ENCODE measurements at places on chromosomes 6 and 20.

GRCh38 chr6:18209539-18210197 lies 54.4 kb downstream of the KDM1B start:
- no peak for DNase-seq

DNA sequence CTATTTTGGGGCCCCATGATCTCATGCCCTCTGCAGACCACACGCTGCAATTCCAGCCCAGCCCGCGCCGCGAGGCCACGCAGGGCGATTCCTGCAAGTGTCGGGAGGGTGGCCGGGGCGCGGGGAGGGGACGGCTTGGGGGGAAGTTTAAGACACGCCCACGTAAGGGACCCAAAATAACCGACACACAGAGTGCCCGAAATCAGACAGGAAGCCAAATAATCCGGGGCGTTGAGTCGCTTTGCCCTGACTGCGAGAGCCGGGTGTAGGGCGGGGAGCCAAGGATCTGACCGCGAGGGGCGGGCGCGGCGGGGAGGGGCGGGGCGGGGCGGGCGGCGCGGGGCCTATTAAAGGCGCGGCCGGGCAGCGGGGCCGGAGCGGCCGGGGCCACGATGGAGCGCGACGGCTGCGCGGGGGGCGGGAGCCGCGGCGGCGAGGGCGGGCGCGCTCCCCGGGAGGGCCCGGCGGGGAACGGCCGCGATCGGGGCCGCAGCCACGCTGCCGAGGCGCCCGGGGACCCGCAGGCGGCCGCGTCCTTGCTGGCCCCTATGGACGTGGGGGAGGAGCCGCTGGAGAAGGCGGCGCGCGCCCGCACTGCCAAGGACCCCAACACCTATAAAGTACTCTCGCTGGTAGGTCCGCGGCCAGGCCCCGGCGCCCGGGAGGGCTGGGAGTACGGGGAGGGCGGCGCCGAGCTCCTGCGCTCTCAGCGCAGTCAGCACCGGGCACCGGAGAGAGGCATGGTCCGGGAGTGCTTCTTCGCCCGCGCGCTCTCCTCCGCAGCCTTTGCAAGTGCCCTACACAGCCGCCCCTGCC lies at the start of gene ENPP1:
TSS of gene ENPP1 (plus strand) at position 377 of the 816 bp plus-strand sequence. CDS start at position 393, 16 bp downstream.
- peak; percentile 39 for DNase-seq

DNA sequence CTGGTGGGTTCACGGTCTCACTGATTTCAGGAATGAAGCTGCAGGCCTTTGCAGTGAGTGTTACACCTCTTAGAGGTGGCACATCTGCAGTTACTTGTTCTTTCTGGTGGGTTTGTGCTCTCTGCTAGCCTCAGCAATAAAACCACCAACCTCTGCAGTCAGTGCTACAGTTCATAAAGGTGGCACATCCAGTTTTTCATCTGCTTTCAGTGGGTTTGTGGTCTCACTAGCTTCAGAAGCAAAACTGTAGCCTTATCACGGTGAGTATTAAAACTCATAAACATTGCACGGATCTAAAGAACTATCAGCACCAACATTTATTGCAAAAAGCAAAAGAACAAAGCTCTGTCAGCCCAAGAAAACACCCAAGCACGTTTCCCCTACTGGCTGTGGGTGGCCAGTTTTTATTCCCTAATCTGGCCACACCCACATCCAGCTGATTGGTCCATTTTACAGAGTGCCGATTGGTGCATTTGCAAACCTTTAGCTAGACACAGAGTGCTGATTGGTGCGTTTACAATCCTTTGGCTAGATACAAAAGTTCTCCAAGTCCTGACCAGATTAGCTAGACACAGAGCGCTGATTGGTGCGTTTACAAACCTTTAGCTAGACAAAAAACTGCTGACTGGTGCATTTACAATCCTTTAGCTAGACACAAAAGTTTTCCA lies 3.4 kb upstream of the TMEM14C start:
- DNase-seq: no peak

DNA sequence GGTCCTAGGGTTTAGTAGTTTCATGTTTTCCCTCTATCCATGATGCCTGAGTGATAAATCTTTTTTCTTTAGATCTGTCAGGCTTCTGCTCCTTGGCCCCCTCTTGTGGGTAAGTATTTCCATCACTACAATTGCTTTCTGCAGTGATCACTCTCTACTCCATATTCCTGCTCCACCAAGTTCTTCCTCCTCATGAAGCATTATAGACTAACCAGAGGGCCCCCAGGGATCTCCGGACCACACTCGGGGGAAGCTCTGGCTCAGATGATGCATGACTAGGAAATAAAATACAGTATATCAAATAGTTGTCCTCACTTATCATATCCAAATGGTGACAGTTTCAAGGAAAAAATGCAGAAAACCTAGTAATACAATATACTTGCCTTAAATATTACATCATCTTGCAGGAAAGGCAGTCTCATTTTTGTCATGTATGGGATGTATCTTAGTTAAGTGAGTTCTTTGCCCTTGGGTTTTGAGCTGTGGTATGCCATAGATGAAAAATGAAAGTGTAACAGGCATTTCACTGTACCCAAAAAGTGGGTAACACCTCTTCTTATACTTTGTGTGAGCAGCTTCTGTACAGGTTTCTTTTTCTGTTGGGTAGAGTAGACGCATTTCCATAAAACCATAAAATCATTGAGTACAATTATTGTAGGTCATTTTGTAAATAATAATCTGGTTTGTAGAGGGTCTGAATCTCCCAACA lies 200.9 kb upstream of the EYA4 start:
- DNase-seq: peak; percentile 51

DNA sequence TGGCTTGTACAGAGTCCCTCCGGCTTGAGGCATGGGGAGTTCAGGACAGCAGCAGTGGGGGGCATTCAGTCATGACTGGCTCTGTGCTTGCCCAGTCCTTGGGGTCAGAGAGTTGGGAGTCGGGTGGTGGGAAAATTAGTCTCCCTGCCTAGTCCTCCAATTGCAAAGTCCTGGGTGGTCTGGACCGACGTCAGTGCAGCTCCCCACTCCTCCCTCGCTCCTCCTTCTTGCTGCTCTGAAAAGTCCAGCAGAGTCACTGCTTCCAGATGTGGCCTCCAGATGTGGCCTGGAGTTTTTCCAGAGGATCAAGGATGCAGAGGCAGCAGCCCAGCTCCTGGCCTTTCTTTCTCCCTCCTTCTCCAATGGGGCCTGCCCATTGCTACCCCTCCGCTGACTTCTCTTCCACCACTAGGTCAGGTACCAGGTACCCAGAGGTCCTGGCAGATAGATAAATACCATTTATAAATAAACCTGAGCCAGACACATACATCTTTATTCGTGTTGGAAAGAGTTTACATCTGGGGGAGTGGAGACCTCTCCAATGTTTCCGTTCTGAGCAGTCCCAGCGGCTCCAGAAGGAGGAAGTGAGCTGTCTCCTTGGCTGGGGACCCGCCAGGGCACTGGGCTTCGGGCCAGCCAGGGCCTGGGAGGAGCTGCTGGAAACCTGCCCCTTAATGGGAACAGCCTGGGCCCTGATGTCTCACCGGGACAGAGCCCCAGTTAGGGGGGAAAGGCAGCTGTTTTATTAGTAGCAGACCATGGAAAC lies 49.0 kb upstream of the RNF24 start:
- DNase-seq: peak; percentile 97

GRCh38 chr20:24840121-24840713 lies 108.9 kb upstream of the CST7 start:
- no peak for DNase-seq

- peak; percentile 62 for DNase-seq
Observed at GRCh38 chr20:44911264-44911921, 1.5 kb downstream of the PABPC1L start.

DNA sequence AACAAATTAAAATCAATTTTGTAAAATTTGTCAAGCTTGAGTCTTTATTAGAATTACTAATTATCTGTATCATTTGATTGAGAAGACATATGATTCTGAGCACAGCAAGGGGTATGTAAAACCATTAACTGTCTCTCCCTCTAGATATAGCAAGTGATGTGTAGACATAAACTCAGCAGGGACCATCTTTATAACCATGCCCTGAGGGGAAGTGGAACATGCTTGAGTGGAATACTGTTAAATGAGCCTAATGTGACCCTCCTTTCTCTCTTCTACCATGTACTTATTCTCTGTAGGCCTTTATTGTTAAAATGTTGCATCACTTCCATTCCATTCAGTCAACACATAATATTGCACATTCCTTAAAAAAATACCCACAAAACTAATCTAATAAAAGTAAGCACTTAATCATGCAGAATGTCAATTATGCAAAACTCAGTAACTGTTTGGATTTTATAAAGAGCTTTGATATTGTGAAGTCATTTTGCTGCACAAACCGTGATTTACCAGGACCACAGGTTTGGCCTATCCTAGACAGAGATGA lies 896.6 kb upstream of the MANEA start:
- no peak for DNase-seq

DNA sequence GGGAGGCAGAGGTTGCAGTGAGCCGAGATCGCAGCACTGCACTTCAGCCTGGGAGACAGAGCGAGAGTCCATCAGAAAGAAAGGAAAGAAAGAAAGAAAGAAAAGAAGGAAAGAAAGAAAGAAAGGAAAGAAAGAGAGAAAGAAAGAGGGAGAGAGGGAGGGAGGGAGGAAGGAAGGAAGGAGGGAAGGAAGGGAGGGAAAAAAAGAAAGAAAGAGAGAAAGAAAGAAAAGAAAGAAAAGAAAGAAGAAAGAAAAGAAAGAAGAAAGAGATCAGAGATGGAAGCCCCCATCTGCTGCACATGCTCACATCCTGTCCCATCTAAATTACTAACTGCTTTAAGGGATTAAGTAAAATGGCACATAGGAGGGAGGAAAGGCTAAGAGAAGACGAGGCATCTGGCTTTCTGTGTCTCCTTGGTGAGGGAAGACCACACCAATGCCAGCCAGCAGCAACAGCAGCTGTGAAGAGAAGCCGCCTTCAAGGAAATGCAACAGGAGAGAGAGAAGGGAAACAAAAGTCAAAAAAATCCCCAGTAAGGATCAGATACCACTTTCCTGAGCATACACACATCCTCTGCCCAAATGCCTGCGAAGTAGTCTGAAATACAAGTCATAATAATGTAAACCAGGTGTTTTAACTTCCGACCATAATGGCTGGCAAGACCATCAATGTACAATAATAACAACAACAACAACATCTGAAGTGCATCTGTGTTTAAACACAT lies 300.2 kb upstream of the JARID2 start:
- DNase-seq: no peak

DNA sequence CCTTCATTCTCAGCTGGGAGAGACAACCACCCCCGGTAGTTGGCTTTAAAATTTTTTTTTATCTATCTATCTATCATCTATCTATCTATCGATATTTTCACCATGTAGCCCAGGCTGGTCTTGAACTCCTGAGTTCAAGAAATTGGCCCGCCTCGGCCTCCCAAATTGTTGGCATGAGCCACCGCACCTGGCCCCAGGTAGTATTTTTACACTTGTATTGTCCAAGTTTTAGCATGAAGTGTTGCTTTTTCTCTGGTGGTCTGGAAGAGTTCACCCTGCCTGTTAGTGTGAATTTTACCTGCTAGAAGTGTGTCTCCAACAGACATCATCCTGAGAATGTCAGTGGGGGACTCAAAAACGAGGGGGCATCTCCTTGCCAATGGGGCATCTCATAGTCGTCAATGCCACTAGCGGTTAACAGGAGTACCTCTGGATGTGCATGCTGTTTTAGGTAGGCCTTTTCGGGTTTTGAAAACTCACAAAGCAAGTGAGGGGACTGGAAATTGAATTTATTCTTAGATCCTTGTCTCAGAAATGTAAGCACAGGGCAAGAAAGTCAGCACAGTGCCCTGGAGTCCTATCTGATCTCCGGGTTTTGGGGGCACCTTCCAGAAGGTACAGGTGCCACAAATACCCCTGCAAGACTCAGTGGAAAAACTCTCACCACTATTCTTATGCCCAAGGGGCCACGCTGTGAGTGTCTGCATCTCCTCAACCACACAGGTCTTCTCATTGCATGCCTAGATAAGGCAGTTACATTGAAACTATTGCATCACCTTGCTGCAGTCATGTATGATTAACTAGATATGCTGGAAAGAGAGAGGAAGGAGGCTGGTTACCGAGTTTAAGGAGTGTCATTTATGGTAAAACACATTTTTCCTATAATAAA lies 37.1 kb downstream of the TNFAIP3 start:
- peak; percentile 47 for DNase-seq
